ENCODE measurements at places on chromosomes 16 and 17.

- no peak for DNase-seq
Observed at GRCh38 chr17:79438546-79439334, 172.1 kb downstream of the RBFOX3 start.

DNA sequence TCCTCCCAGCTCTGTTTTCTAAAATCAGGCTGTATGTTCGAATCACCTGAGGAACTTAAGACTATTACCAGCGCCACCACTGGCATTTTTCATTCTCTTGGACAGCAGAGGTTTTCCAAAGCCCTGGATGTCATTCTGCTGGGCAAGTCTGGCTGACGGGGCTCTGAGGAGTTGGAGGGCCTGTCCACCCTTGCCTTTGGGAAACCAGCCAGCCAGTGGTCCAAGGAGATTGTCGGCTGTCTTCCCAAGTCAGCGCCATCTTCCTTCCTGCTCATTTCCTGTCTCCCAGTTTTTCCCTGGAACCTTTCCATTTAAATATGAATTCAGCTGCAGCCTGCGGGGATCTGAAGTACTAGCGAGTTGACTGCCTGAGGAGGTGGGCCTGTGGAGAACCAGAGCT, 258.3 kb downstream of the PRKCA start:
- no peak for DNase-seq

DNA sequence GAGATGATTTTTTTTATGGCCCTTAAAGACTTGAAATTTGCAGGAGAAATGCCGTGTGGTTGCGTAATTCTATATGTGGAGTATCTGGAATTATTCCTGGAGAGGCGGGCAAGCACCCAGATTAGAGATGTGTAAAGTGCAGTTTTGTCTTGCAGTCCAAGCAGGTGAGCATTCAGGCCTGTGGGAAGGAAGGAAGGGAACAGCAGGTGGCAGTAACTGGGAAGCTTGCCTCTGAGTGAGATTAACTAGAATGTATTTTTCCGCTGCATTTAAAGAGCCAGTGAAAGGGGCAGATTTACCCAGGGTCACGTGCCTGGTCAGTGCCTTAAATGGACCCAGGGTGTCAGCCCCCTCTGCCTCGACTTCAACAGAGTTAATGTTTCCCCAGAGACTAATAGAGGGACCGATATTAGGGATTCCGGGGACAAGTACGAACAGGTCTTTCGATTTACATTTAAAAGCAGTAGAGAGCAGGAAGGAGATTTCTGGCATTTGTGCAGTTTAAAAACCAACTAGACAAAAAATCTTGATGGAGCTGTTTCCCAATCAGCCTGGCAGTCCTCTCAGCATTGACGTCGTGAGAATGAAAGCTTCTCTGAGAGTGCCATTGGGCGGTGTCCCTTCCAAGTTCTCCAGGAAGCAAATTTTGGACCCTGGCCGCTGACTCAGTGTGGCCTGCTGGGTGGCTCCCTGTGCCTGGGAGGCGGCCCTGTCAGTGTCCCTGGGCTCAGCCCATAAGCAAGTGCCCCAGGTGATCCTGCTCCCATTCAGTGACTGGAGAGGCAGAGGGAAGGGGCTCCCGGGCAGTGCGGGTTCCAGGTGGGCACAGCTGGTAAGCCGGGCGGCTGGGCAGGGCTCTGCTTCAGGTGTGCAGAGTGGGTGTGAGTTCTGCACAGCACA, 38.2 kb downstream of the KSR1 start:
- DNase-seq = peak; percentile 59

GRCh38 chr16:53433509-53433908, 762 bp upstream of the RBL2 start:
- DNase-seq = no peak

- no peak for DNase-seq
Observed at GRCh38 chr16:57029161-57030160, 40.1 kb downstream of the NLRC5 start.

All from femur (tissue), 1 donor.